ENCODE measurements at places on chromosomes 7 and 10.

GRCh38 chr10:130179640-130180039 is 43.4 kb downstream of the GLRX3 start:
- peak; percentile 30 for DNase-seq

DNA sequence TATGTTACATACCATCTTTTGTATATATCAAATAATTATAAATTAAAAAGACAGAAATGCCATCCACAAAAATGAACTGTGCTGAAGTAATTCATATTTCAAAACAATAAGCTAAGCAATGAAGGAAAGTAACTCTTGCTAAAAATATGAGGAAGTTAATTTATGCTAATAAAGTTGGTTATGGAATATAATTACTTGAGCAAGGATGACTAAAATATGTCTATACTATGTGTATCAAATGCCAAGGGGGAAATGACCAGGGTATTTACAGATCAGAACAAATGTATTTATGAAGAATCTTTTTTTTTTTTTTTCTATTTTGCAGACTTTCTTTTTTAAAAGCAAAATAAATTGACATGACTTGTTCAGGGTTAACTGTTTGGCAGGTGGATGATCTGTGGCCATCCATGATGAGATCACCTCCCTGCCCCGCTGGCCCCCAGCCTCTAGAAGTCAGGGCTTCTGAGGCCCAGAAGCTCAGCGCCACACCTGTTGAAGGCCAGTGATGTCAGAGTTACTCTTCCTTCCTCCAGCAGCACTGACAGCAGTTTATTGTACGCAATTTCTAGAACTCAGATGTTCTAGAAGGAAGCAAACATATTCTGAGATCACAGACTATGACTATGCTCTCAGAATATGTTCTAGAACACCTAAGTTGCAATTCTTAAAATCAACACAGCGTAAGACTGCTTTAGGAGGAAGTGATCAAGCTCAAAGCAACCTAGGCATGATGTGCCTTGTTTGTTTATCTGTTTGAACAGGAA is 196.1 kb upstream of the KLF14 start:
- DNase-seq: peak; percentile 46

DNA sequence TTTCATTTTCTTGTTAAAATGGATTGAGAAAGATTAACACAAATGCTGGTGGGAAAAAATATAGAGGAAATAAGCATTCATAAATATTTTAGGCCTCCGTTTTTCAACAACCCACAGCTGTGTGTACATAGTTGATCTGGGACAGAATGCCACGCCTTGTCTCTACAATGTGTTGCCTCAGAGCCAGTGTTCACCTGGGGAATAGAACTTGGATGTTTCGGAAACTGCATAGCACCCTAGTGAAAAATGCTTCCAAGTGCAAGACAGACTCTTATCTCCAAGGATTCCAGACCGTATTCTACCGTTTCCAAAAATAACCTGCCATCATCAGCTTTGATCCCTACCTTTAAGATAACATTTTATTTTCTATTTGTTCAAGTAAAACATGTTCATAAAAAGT is 260.9 kb downstream of the SDK1 start:
- no peak for DNase-seq

DNA sequence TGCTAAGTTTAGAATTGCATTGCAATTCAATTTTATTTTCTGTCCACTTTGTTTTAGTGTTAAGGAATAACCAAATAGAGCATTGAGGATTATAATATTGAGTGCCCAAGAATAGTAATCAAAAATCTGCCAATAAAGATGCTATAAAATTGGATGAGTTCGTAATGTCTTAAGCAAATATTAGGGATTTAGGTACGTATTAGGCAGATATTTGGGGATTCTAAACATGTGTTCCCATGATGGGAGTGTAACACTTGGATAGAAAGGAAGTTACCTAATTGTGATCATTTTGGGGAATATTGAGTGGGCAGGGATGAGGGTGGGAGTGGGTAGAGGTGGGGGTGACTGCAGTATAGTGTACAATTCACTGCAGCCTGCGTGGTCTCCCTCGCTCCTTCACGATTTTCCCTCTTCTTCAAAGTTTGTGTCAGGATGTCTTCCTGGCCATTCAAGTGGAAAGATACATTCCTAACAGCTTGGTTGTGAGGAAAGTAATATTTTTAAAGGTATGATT is 1.3 kb upstream of the PRKG1 start:
- DNase-seq: no peak

DNA sequence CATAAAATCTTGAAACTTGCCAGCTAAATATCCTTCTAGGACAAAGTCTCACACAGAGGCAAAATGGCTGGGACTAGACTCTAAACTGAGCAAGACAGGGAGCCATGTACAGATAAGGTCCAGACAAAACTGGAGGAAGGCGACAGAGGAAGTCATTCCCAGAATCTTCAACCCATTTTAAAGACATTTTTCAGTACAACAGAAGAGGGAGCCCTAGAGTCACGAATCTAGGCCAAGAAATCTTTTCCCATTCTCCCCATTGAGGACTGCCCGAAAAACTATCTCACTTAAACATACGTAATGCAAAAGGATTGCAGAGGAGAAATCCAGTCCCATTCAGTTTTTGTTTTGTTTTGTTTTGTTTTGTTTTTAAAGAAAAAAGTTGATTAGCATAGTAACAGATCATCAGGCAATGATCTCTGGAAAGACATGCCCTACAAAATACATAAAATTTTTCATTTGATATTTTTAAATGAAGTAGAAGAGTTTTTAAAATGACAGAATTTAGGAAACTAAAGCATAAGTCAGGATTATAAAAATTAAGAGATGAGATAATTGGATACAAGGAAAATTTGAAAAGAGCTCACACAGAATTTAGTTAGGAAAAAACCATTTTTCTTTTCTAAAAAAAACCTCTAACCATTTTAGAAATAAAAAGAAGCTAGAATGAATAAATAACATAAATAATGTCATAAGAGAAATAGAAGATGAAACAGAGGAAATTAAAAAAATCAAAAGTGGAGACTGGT is 16.9 kb upstream of the PRF1 start:
- DNase-seq: no peak

DNA sequence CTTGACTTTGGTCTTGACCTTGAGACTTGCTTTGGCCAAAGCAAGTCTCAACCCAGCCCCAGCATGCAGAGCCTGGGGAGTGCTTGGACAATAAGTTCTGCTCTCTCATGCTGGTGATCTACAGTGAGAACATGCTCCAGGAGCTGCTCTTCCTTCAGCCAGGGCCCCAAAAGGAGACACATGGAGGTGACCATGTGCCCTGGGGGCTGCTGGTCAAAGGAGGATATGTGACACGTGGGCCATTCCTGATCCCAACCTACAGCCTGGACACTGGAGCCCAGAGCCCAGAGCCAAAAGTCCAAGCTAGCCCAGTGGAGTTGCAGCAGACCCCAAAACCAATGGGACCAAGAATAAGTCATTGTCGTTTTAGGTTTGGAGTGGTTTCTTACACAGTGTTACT is 78.2 kb upstream of the CHST15 start:
- no peak for DNase-seq

GRCh38 chr10:31896968-31897384 is 31.7 kb downstream of the ARHGAP12 start:
- no peak for DNase-seq

DNA sequence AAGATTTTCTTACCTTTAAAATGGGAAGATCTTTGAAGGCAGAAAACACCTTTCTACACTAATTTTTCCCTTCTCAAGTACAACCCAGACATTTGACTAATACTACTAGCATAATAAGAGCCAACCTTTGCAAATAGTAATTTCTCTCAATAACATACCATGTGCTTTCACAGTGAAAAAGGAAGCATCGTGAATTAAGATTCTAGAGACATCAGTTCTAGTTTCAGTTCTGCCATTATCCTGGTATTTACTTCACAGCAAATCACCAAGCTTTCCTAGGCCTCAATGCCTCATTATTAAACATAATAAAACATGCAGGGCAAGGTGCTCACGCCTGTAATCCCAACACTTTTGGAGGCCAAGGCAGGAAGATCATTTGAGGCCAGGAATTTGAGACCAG is 24.9 kb downstream of the GSAP start:
- no peak for DNase-seq

DNA sequence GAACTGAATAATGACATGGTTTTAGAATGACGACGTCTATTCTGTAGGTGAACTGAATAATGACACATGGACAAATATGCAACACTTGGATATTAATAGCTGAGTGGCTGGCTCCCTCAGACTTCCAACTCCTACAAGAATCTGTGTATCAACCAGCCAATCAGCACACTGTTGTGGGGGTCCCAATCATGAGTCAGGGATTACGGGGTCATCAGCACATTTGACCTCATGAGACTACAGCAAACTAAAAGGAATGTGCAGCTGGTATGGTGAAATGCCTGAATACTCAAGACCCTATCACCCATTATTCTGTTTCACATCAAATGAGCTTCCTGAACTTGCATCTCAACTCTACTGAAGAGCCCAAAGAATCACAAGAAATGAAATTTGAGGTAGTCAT is 192.5 kb downstream of the ANK3 start:
- no peak for DNase-seq

- DNase-seq: no peak
Measured at GRCh38 chr10:124678557-124679240, 65.5 kb downstream of the FAM53B start.

- peak; percentile 87 for DNase-seq
Measured at GRCh38 chr10:73110345-73110849, at the start of gene NUDT13. TSS of gene NUDT13 (plus strand) at chr10:73110455. CDS start at chr10:73114366, 3,911 bp downstream.

DNA sequence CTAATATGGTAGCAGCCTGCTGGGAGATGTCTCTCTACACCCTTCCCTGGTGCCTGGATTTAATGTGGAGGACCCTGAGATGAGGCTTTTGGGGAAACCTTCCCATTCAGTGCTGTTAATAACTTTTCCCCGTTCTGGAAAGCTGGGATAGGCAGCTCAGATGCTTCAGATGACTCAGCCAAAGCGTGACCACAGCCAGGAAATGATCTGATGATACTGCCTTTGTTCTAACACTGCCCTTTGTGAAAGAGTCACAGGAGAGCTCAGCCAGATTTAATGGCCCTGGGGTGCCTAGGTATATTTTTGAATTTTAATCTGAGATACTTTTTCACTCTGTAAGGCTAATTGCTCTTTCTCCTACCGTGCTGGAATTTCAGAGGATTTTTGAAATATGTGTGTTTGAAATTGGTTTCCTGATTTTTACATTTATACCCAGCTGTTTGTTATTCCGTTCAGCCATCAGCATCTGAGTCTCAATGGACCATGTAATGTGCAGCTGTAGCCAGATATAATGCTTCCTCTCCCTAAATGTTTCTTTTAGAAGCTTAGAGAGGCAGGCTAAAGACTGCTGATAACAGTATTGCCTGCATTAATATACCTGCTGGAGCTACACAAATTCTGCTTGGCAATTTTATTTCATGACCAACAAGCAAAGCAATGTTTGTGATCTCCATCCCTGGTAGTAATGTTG is 17.8 kb downstream of the CELF2 start:
- no peak for DNase-seq

- DNase-seq: no peak
Measured at GRCh38 chr10:35300063-35300699, 36.1 kb upstream of the CCNY start.

DNA sequence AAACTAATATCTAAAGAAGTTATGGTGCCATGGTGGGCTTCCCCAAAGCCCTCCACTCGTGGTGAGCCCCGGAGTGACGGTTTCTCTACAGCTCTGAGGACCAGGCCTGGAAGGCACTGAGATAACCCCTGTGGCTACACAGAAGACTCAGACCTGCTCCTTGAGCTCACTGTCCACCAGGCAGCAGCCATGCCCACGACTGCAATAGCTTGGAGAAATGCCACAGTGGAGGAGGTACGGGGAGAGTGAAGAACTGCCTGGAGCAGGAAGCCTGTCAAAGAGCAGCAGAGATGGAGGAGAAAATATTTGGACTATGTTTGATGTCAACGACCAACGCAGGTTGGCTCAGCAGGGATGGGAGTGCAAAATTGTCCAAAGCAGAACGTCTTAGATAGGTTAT is 300.1 kb upstream of the NPSR1 start:
- no peak for DNase-seq

DNA sequence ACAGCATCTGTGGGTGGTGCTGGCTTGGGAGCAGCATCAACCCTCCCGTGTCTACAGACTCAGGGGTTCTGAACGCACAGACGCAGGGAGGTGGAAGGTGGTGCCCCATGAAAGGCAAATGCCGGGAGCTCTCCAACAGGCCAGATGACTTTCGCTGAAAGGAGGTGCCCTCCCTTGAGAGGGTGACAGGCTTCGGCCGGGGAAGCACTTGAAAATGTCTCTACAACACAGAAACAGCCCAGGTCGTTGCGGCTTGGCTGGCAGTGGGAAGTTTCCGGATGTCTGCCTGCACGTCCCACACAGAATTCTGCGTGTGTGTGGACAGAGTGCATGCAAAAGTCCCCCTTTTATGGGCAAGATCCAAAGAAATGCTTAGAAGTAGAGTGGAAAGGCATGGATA is 239.6 kb downstream of the SKAP2 start:
- DNase-seq: no peak

DNA sequence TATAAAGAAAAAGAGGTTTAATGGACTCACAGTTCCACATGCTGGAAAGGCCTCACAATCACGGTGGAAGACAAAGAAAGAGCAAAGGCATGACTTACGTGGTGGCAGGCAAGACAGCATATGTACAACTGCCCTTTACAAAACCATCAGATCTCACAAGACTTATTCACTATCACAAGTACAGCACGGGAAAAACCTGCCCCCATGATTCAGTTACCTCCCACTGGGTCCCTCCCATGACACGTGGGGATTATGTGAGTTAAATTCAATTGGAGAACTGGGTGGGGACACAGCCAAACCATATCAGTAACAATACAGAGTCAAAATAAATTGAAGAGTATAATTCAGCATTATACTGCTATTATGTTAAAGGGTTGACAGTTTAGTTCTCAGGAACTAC is 37.8 kb downstream of the RNLS start:
- DNase-seq: no peak

GRCh38 chr10:130472236-130472635 is 336.0 kb downstream of the GLRX3 start:
- no peak for DNase-seq

GRCh38 chr7:100975371-100975821 is 6.0 kb downstream of the MUC12 start:
- no peak for DNase-seq

- DNase-seq: no peak
Measured at GRCh38 chr10:6045878-6046772, 16.0 kb downstream of the IL2RA start.

- no peak for DNase-seq
Measured at GRCh38 chr10:78218798-78219490, 185.3 kb downstream of the RPS24 start.

DNA sequence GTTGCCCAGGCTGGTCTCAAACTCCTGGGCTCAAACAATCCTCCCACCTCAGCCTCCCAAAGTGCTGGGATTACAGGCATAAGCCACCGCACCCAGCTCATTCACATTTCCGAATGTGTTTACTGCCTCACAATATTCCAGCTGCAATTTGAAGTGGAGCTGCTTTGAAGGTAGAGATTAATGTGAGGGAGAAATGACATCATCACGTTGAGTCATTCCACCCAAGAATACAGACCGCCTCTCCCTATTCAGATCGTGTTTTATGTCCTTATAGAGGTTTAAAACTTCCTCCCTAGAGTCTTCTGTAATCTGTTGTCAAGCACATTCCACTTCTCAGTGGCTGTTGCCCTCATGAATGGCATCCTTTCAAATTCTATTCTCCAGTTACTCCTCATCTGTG is 100.4 kb upstream of the PDGFA start:
- no peak for DNase-seq

GRCh38 chr10:804787-805619 is 115.5 kb upstream of the DIP2C start:
- DNase-seq: no peak

- DNase-seq: no peak
Measured at GRCh38 chr10:43110338-43111071, 27.7 kb upstream of the CSGALNACT2 start.
